NCI-H748 treated with DMSO at 0.1 percent for 48 hours (cell line): ENCODE measurements at places on chromosomes 3 and 15.
A peak's percentile ranks its signal among the peaks of the same experiment; 100 is the strongest.

- DNase-seq, result no peak
Observed at GRCh38 chr3:120410541-120410940, 40.3 kb downstream of the FSTL1 start.

- DNase-seq, result no peak
Observed at GRCh38 chr3:136954251-136954650, 3.5 kb upstream of the IL20RB start.

- no peak for DNase-seq
Observed at GRCh38 chr15:92812271-92812670, 87.9 kb upstream of the CHD2 start.

DNA sequence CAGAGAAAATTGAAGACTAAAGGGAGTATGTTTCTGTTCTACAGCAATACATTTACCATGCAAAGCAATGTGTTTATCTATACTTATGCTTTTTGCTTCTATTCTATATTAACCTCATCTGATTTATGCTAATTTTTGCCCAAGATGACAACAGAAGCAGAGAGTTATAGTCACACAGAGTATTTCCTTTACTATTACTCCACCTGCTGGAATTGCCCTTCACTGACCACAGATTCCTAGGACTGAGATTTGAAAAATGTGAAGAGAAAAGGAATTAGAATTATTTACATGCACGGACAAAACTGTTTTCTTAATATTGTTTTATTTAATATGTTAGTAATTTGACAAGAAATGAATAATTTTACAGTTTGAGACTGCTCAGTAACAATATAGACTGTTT lies 745.6 kb downstream of the VGLL3 start:
- no peak for DNase-seq

DNA sequence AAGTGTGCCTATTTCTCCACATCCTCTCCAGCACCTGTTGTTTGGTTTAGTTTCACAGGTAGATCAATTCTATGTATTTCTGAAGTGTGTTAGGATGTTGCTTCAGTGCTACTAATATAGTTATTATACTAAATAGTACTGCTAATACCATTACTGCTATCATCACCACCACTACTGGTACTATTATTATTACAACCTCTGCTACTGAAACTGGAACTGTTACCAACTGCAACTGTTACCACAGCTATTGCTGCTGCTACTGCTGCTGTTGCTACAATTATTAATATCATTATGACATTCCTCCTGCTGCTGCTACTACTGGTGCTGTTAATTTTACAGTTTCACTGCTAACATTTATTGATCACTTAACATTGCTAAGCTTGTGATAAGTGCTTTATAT lies 8.3 kb upstream of the LMOD3 start:
- no peak for DNase-seq

DNA sequence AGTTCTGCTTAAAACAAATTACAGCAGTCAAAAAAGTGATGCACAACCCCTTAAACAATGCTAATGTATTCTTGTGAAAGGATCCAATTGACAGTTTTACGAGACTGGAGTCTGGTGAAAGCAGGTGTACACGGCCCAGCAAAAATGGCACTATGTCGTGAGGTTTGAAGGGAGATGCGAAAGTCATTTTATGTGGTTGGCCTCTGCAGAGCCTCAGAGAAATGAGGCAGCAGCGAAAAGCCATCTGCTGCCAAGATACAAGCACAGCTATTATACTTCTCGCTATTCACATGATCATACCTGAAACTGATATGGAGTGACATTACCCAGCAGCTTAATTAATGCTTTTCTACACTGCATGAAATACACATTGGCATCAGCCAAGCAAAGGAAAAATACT lies 36.4 kb downstream of the MECOM start:
- peak; percentile 6 for DNase-seq

- DNase-seq, result no peak
Observed at GRCh38 chr15:83720468-83720867, 66.5 kb downstream of the ADAMTSL3 start.

- DNase-seq, result no peak
Observed at GRCh38 chr3:69095636-69096035, 10.9 kb downstream of the ARL6IP5 start.

DNA sequence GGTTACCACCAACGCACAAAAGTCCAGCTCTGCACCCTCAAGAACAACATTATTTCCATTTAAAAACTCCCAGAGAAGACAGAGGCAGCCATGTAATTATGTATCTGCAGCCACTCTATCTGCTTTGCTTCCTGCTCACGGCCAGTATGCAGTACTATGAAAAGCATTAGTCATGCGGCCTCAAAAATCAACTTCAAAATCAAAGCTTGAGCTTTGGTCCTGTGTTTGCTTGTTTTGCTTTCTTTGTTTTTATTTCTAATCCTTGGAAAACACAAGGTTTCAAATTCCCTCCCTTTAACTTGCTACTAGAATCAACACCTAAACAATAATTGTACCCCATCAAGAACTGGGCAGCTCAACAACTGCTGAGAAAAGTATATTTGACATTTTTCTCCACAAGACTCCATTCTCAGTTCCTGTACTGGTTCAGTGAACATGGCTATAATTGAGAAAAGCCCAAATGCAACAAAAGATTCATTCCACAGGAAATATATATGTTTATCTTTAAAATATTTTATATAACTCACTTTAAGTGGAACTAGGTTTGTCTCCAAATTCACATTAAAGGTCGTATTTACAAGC lies 37.6 kb downstream of the GBE1 start:
- no peak for DNase-seq

- no peak for DNase-seq
Observed at GRCh38 chr3:177300842-177301241, 103.6 kb upstream of the TBL1XR1 start.

GRCh38 chr3:113104357-113105092 lies 106.8 kb upstream of the BOC start:
- DNase-seq, result no peak

DNA sequence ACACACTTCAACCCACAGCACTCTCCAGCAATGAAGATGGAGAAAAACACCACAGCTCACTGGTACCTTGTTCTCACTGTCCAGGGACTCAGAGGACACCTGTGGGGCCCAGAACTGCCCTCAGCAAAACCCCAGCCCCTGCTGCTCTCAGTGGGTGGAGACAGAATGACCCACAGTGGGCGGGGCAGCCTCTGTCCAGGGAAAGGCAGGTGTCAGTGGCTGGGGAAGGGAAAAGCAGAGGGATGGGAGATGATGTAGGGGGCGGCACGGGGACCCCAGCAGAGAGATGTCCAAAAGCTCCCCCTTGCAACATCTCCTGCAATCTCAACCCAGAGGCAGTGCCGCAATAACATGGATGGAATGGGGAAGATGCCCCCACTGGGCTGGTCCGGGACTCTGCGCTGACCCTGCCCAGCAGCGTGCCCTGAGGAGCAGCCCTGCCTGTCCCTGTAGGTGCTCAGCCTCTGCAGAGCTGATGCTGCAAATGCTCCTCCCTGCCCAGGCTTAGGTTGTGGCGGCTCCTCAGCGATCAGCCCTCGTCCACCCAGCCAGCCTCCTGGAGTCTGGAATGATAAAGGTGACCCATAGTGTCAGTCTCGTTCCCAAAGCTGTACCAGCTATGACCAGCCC lies 193.9 kb downstream of the XXYLT1 start:
- DNase-seq, result no peak

DNA sequence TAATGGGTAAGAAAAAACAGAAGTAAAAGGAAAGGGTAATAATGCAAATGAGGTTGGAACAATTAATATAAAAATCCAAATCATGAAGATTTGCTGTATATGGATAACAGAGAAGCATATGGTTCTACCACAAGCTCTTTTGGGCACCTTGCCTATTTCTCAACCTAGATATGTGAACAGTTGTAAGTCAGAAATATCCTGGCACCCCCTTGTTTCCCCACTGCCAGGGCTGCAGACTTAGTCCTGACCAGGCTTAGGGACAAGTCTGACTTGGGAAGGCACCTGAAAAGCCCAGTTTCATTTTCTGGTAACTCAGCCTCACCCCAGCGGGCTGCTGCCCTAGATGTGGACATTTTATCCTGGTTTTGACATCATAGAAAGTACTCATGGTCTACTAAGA lies 183.2 kb upstream of the STAC start:
- DNase-seq, result no peak

GRCh38 chr3:94293793-94294195 lies 230.9 kb downstream of the NSUN3 start:
- no peak for DNase-seq

DNA sequence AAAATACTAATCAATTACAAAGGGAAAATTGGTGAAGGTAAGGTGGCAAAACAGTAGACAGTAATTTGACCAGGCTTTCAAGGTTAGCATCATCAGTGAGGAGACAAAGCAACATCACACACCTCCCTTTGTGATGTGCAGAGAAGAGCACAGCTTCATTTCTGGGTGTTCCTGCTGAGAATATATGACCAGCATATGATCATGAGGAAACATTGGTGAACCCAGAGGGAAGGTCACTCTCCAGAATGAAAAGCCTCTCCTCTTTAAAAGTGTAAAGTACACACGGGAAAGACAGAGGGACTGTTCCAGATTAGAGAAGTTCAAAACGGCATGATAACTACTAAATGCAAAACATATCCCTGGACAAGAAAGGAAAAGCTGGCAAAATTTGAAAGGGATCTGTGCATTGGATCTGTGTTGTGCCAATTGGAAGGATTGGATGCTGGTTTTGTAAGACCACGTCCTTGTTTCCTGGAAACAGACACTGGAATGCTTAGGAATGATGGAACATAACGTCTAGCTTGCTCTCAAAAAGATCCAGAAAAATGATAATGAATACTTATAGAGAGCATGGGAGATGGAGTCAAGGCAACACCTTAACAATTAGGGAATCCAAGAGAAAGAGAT lies 80.6 kb upstream of the MITF start:
- DNase-seq, result no peak

DNA sequence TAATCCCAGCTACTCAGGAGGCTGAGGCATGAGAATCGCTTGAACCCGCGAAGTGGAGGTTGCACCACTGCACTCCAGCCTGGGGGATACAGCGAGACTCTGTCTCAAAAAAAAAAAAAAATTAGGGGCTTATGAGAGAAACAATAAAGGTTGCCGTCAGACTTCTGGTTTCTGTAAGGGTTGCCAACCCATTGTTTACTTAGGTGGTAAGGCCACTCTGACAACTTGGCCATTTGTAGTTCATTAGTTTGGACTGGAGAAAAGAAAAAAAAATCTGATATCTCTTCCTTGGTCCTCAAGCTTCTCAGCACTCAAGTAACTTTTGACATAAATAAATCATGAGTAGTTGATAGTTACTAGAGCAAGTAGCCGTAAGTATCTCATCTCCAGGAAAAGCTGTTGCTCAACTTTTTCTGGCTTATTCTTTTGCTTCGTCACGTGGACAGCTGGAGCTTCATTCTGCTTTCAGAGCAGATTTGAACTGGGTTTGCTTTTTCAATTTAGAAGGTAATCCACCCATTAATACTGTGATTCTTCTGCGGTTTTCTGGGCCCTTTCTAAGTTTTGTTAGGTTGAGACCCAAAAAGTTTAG lies 9.4 kb downstream of the SNX1 start:
- no peak for DNase-seq

DNA sequence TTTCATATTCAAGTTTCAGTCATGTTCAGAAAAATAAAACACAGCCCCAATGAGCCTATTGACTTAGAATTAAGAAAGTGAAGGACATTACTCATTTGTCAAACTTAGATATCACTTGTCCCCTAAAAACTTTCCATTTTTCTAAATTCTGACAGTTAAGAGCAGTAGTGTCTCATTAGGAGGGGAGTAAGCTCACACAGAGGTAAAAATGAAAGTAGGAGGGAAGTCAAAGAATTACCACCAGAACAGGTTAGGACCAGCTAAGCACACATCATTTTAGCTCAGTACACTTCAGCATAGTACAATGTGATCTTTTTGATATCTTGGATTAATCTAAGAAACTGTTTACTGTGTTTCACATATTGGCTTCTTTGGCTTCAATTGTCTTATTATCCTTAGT lies 64.3 kb downstream of the OSTN start:
- no peak for DNase-seq

GRCh38 chr15:75176396-75176761 lies 25.3 kb upstream of the C15orf39 start:
- no peak for DNase-seq

DNA sequence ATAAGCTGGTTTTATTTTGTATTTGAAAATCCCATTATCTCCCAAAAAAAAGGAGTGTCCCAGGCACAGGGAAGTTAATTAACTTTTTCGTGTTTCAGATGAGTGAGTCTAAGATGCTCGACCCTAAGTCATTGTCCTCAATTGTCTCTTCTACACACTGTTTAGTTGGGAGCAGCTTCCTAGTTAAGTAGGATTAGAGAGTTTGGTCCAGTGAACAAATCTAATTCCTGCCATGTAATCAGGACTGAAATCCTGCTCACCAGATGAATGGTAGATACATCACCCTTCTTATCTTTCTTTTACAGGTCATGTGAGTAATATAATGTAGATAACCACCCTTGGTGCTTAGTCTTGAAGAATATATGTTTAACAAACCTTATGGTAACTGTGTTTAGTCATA lies 228.9 kb upstream of the MANF start:
- no peak for DNase-seq

DNA sequence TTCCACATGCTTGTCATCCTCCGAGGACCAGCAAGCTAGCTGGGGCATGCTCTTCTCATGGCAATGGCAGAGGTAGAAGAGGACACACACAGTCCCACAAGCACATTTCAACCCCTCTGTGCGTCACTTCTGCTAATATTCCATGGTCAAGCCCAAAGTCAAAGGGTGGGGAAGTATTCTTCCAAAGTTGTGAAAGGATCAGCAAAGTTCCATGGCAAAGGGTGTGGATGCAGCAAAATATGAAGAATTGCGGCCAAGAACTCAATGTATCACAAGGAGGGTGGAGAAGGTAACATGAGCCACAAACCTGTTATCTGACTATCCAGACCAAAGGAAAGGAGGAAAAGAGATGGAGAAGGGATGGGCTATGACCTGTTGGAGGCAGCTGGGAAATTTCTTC lies 71.2 kb upstream of the SNRK start:
- DNase-seq, result no peak

DNA sequence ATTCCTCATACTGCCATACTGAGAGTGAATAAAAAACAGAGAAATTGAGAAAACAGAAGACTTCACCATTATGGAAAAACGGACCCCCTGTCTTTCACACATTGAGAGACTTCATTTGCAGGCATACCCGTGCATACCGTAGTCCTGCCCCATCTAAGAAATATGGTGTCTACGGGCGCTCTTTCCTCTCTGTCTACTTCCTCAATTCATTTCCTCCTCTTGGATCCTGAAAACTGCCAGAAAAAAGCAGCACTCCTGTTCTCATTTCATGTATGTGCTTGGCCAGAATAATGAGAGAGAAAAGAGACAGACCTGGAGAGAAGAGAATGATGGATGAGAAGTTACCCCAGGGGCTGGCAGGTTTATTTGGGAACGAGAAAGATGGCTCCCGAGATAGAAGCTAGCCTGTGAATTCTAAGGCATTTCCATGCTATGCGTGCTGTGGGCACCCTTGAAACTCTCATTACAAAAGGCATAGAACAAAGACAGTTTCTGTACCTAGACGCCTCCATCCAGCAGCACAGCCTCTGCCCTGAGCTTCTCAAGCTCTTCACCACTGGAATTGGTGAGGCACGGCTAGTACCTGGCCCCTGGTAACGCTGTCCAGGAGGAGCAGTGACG lies 62.5 kb upstream of the EPHB3 start:
- DNase-seq, result no peak

- no peak for DNase-seq
Observed at GRCh38 chr15:56892659-56893363, 25.6 kb upstream of the TCF12 start.
